ENCODE measurements at places on chromosomes 2 and 18.

DNA sequence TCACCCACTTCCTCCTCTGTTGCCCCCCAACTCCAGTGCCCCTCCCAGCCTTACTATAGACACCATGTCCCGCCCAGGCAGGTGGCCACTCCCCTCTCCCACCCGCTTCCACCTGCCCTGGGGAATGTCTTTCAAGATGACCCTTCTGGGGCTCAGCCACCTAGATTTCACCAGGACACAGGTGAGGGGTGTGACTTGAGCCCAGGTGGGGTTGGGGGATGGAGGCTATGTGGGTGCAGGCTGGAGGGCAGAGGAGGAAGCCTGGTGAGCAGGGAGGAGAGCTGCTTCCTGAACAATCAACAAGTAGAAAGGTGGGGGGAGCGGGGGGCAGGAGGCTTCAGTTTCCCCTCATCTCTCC is 8.7 kb downstream of the ADRA2B start:
- DNase-seq: no peak

- no peak for DNase-seq
These were observed 365.1 kb upstream of the ETAA1 start for GRCh38 chr2:67032076-67032475.

DNA sequence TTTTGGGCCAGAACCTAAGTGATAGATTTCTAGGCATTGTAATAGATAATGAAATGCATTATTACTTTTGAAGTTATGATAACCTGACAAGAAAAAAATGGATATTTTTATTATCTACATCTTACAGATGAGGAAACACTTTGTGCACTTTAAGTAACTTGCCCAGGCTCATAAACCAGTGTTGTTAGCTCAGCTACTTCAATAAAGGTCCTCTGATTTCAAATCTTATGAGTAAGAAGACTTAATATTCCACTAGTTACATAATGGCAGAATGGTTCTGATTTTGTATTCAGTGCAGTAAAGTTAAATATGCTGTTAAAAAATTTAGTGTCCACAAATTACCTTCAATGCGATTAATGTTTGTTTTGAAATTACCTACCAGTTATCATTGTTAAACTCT is 199.0 kb downstream of the BABAM2 start:
- DNase-seq: no peak

DNA sequence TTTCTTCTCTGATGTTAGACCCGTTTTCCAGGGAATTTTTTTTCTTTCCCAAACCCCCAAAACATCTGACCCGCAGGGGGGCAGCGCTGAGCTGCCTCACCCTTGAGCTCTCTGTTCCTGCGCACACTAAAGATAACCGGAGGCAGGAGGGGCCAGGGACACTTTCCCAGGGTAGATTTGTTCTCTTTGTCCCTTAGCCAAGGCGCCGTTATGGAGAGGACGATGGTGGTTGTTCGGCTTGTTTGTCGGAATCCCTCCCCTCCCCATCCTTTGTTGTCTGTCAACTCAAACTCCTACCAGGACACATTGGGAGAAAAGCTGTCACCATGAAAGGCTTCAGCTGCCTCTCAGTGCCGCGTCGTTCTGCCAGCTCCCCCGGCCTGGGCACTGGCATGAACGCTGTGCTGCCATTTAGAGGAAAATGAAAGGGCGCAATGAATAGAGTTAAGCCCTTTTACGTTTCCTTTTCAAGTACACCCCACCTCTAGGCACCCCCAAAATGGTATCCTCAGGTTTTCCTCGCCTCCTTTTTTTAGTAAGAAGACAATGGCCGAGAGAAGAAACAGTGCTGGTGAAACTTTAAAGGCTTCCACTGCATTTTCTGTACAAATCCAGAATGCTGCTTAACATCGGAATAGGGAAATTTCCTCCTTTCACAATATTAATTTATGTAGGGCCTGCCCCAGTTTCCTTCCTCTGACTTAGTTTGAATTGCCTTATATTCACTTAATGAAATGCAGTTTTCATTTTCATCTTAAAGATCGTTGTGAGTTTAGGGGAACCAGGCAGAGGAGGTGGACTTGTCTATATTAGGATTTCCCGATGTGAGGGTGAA is 62.1 kb downstream of the RND3 start:
- DNase-seq: no peak

- no peak for DNase-seq
These were observed 872.2 kb upstream of the ID2 start for GRCh38 chr2:7809640-7810039.

GRCh38 chr2:37154785-37155184 is 2.0 kb downstream of the EIF2AK2 start:
- DNase-seq: no peak

GRCh38 chr18:43034683-43035500 is 80.6 kb downstream of the RIT2 start:
- no peak for DNase-seq

DNA sequence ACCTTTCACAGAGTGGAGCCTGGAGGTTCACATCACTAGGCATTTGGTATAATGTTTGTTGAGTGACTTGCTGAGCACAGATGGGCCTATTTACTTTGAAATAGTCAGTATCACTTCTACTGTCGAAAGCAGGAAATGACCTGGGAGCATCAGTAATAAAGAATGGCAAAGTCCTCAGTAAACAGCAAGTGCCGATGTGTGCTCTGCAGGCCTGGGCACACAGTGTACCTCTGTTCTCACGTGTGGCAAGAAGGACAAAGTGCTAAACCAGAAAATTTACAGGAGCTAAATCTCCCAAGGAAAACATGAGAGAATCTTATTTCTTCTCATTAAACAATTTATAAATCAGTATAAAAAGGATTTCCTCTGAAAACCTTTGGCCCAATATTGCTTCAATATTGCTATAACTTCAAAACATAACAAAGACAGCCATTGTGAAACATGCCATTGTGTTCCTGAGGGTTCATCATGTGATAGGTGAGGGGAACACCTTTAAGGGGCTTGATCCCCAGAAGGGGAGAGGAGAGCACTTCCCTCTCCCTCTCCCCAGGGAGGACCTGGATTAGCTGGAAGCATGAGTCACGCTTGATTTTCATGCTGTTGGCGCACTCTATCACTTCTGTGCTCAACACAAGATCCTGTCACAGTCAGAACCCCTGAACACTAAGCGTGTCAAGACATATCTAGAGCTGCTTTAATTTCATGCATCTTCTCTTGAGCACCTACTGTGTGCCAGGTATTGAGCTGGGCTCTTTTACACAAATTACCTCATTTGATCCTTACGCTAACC is 131.5 kb upstream of the SMAD2 start:
- no peak for DNase-seq

- DNase-seq: no peak
These were observed 25.2 kb downstream of the TWSG1 start for GRCh38 chr18:9359796-9360195.

- DNase-seq: no peak
These were observed 47.9 kb downstream of the EML6 start for GRCh38 chr2:54771166-54771885.

GRCh38 chr2:114940785-114941458 is 498.5 kb downstream of the DPP10 start:
- DNase-seq: no peak

- no peak for DNase-seq
These were observed 161.9 kb downstream of the RPIA start for GRCh38 chr2:88853403-88853790.

DNA sequence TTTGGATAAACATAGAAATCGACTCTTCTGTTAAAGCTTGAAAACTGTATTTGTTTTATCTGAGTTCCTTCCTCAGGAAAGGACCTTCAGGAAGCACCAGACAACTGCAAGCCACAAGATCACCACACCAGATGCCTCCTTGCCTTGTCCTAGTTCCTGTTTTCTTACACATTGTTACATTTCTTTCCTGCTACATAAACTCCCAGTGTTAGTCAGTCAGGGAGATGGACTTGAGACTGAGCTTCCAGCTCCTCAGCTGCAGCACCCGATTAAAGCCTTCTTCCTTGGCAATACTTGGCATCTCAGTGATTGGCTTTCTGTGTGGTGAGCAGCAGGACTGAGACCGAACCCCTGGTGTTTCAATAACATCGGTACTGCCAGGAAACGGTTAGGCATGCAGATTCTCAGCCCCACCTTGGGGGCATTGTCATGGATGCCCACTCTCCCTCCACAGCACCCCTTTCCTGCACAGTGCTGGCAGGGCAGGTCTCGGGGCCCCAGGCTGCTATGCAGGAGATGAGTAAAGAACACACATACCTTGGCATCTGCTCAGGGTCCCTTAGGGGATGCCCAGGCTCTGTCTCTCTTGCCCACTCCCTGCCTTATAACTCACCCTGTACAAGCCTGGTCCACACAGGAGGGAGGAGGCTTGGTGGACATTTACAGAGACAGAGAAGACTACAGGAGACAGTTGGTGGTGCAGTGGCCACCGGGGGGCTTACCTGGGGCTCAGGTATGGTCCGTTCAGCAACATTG is 32.6 kb downstream of the ANKMY1 start:
- no peak for DNase-seq

DNA sequence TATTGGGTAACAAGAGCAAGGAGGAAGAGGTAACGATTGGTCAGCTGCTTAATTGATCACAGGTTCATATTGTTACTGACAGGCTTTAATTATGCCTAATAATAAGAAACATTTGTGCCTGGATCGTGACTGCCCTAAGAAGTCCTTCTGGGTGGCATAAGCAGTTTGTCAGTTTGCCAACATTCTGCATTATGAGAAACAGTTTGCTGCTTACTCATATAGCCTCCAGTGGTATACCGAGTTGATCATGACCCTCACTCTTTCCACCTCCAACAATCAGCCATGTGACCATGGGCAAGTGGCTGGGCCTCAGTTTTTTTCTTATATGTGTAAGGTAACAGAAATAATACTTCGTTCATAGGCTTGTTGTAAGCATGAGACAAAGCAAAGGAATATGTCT is 96.6 kb upstream of the CABLES1 start:
- DNase-seq: no peak

DNA sequence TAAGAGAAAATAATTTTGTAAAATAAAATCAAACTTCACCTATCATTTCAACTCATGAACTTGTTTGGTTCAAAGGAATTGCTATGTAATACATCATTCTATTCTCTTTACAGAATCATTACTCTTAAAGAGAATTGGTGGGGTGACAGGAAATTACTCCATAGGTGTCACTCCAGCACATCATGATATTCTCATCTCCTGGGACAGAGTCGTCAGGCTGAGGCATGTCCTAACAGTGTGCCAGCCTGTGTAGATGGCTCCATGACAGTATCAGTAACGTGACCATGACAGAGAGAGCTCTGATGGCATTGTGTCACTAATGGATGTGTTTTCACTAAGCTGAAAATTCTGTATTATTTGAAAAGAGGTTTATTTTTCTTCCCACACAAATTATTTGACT is 13.9 kb downstream of the SPATS2L start:
- no peak for DNase-seq

DNA sequence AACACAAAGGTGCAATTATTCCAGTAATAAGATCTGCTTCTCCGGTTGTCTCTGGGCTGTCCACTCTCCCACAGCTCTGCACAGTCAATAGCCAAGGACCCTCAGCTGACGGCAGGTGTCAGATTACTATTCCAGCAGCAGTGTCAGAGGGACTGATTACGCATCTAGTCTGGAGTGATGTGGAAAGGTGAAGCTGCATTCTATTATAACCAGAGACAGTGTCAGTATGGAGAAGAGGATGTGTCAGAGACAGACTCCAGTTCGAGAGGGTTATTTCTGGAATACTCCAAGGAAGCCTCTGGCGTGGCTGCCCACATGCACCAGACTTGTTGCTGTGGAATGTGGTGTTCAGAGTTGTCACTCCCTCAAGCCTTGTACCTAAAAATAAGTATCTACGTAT is 163.6 kb upstream of the TMEM200C start:
- DNase-seq: no peak

- DNase-seq: no peak
These were observed 25.8 kb downstream of the CASP10 start for GRCh38 chr2:201208563-201209252.

DNA sequence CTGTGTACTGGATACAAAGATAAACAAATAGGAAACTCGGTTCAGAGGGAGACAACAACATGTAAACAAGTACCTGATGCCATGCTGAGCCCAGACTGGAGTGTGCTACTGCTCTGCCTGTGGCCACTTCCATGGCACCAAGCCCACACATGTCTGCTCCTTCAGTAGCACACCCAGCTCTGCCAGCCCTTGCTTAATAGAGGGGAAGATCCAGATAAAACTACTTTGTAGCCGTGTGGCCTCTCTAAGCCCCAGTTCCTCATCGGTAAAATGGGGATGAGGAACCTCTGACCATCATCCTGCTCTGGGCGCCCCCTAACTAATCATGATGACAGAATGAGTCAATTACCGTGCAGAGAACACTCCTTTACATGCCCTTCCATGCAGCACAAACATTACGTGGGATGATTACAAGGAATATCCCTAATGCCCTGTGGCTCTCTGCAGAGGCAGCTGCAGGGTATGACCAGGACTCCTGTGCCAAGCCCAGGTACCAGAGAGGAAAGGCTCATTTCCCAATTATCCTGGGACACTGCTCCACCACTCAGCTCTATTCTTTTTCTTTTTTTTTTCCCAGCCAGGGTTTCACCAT is 34.9 kb downstream of the DNMT3A start:
- DNase-seq: no peak

DNA sequence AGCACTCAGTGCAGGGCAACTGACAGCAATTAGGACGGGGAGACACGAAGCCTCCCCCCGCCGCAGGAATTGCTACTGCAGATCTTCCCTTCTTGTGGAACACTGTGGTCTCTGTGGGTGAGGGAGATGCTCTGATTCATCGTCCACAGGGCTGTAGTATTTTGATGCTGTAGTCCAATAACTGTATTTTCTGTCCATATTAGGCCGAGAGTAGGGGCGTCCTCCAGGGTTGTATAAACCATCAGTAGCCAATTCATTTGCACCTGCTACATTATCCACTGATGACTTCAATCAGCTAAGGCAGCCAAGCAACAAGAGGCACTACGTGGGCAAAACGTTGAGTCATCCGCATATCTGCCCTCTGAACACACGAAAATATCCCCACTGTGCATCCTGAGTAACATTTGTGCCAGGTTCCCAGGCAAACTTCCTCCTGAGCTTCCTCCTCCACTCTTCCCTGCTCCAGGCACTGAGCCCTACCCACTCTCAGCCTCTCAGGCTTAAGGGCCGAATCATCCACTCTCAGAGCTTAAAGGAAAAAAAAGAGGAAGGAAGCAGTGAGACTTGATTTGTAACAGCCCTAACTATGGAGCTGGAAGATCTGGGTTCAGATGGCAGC is 62.1 kb downstream of the LBH start:
- no peak for DNase-seq

GRCh38 chr2:55604027-55604565 is 13.3 kb downstream of the PPP4R3B start:
- no peak for DNase-seq
